ENCODE measurements at places on chromosomes 11 and 22.

GRCh38 chr11:108975641-108976071, 310.8 kb downstream of the DDX10 start:
- no peak for DNase-seq

DNA sequence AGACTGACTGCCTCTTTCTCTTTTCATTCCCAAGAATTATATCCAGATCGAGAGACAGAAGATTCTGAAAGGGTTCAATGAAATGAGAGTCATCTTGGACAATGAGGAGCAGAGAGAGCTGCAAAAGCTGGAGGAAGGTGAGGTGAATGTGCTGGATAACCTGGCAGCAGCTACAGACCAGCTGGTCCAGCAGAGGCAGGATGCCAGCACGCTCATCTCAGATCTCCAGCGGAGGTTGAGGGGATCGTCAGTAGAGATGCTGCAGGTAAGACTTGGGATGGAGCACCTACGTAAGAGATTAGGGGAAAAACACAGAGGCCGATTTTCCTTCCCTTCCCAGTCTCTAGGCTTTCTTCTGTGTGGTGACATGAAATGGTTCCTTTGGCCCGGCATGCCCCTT, 8.7 kb downstream of the TRIM22 start:
- DNase-seq: no peak

DNA sequence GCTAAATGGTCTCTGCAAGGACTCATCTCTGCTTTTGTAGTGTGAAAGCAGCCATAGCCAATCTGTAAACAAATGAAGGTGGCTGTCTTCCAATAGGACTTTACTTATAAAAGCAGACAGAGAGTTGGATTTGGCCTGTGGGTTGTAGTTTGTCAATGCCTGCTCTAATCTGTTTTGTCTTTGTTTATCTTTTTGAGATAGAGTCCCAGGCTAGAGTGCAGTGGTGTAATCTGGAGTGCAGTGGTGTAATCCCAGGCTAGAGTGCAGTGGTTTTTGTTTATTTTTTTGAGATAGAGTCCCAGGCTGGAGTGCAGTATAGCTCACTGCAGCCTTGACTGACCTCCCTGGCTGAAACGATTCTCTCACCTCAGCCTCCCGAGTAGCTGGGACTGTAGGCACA, 8.6 kb downstream of the PPP6R3 start:
- DNase-seq: no peak

- DNase-seq: no peak
Observed at GRCh38 chr11:117583063-117583801, 213.8 kb downstream of the DSCAML1 start.

DNA sequence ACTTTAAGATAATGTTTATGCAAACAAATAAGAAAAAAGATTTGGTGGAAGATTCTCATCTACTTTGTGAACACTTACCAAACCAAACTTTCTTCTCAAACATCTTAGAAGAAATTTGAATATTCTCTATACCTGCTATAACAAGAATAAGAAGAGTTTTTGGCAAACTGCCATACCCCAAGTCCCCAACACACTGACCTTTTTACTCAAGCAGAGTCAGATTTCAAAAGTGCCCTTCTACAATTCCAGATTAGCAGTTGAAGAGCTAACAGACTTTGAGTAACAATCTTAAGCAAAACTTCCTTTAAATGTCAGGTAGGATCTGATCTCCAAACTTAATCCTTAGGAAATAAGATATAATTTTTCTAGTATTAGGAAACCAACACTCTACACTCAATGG, 33.9 kb downstream of the TSG101 start:
- DNase-seq: peak; percentile 2

DNA sequence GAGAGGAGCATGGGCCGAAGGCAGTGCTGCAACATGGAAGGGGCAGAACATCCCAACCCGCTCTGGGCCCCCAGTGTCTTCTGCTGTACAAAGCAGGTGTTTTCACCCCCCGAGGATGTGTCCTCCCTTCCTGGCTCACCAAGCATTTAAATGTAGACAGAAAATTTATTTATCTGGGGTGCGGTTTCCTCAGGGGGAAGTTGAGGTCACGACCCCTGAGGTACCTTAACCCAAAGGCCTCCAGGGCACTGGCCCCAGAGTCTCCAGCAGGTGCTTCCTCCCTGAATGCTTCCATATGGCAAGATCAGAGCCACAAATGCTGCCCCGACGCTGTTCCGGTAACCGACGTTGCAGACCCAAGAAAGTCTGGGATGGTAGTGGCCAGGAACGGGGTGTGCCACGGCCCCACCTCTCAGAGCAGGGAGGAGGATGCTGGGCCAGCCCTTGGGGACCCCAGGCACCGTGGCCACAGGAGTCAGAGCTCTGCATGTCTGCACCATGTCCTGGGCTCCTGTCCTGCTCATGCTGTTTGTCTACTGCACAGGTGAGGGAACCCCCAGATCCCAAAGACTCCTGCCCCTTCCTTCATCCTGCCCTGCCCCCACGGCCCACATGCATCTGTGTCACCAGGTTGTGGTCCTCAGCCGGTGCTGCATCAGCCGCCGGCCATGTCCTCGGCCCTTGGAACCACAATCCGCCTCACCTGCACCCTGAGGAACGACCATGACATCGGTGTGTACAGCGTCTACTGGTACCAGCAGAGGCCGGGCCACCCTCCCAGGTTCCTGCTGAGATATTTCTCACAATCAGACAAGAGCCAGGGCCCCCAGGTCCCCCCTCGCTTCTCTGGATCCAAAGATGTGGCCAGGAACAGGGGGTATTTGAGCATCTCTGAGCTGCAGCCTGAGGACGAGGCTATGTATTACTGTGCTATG, at the start of gene VPREB1:
Gene VPREB1 (plus strand): TSS at position 471 of the 935 bp plus-strand sequence. CDS start 28 bp downstream, at position 499.
- no peak for DNase-seq

- DNase-seq: no peak
Observed at GRCh38 chr11:45523760-45524159, 141.7 kb downstream of the CHST1 start.

GRCh38 chr11:19079643-19080440, 19.3 kb upstream of the MRGPRX2 start:
- DNase-seq: peak; percentile 94

All from fibroblast of mammary gland (primary cell).